SK-MEL-5 (cell line): ENCODE measurements at places on chromosomes 3 and 15.

DNA sequence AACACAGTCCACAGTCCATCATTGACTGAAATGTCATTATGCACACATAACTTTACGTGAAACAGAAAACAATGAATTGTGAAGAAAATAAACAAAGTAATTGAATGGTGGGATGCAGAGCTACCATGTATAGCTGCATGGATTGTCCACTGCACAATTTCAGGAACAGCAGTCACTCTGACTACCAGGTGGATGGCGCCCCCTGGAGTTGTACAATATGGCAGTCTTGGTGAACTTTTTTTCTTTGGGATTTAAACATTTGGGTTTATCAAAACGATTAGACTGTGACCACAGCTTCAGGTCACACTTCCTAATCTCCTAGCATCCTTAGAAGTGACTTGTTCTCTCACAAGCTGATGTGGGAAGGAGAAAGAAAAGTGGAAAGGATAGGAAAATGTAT lies 48.9 kb upstream of the TCF12 start:
- DNase-seq = peak; percentile 62

- no peak for DNase-seq
These were observed 414.4 kb upstream of the CFAP20DC start for GRCh38 chr3:59464187-59464586.

GRCh38 chr15:101348643-101349042 lies 53.6 kb upstream of the SNRPA1 start:
- no peak for DNase-seq

GRCh38 chr3:41575724-41576123 lies 376.4 kb downstream of the CTNNB1 start:
- no peak for DNase-seq

- no peak for DNase-seq
These were observed 8.7 kb upstream of the CGNL1 start for GRCh38 chr15:57367556-57367955.

DNA sequence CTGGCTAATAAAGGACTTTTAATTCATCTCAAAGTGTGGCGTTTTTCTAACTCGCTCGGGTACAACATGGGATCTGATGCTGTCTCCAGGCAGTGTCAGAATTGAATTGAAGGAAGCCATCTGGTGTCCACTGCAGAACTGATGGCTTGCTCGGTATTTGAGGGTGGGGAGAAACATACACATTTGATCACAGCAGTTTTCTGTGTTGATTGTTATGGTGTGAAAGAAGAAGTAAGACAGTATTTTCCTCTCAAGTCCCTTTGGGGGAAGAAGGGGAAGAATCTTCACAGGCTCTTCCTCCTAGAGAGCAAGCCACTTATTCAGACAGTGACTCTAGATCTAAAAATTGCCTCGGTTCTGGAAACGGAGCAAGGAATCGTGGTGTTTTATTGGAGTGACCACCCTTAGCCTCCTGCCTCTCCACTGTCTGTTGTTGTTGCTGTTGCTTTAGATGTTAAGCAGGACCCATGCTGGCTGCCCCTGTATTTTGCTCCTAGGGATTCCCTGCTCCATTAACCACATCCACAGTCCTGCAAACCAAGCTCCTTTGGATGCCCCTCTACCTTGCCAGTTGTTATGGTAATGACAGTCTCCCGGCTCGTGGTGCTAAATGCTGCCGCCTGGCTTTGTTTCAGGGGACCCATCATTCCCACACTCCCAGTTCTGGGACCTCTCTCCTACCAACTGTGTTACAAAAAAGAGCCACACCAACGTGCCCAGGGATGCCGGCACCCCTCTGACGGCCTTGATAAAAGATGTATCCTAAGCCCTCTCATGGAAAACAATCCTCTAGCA lies 15.3 kb upstream of the MCCC1 start:
- DNase-seq = no peak

DNA sequence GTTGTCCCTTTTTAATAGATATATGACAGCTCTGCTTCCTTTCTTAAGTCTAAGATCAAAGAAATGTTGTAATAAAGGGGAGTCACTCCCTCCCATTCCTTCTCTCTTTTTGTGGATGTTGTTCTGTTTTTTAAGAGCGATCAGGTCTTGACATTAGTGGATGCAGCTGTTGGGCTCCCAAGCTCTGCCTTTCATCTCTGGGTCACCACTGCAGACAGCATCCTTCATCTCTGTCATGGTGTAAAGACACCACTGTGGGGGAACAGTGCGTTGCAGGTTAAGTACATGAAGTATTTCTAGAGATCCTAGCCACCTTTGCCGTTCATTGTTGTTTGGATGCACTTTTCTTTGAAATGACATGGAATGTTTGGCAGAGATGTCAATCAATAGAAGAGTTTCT lies 17.7 kb downstream of the FNDC3B start:
- DNase-seq = no peak

DNA sequence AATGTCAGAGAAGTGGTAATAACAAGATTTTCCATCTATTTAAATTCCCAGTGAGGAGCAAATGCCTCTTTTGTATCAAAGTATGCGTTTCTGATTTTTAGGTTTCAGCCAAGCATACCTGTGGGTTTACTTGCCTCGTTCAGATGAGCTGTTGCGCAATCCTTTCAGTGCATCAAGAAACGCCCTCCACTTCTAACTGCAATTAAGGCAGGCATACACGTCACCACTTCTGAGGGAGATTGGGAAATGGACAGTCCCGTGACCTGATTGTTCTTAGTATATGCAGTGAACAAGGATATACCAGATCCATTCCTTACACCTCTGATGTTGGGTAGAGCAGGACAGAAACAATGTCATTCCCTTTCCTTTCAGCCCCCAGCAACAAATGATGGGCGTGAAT lies 219.0 kb downstream of the ITPR1 start:
- DNase-seq = peak; percentile 74

DNA sequence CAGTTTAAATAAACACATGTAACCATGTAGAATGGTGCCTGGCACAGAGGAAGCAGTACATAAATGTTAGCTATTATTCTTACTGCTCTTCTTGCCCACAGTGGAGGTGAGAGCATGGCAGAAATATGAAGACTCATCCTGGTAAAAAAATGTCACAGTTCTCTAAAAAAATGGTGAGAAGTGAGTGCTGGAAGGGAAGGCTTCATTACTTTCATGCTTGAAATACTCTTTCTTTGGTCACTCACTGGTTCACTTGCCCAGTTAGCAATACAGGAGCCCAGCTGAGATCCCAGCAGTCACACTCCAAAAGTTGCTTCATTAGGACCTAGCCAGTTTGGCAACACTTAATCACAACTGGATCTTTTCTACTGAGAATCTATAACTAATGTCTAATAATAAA lies 1017.2 kb downstream of the TUSC7 start:
- DNase-seq = no peak

DNA sequence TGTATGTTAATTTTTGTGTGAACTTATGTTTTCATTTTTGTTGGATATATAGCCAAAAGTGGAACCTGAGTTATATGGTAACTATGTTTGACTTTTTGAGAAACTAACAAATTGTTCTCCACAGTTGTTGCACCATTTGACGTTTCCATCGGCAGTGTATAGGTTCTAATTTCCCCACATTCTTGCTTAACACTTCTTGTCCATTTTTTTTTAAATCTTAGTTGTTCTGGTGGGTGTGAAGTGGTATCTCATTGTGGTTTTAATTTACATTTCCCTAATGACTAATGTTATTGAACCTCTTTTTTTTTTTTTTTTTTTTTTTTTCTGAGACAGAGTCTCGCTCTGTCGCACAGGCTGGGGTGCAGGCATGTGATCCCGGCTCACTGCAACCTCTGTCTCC lies 8.0 kb downstream of the NISCH start:
- no peak for DNase-seq

- DNase-seq = no peak
These were observed 5.9 kb downstream of the TGM4 start for GRCh38 chr3:44880284-44880683.

DNA sequence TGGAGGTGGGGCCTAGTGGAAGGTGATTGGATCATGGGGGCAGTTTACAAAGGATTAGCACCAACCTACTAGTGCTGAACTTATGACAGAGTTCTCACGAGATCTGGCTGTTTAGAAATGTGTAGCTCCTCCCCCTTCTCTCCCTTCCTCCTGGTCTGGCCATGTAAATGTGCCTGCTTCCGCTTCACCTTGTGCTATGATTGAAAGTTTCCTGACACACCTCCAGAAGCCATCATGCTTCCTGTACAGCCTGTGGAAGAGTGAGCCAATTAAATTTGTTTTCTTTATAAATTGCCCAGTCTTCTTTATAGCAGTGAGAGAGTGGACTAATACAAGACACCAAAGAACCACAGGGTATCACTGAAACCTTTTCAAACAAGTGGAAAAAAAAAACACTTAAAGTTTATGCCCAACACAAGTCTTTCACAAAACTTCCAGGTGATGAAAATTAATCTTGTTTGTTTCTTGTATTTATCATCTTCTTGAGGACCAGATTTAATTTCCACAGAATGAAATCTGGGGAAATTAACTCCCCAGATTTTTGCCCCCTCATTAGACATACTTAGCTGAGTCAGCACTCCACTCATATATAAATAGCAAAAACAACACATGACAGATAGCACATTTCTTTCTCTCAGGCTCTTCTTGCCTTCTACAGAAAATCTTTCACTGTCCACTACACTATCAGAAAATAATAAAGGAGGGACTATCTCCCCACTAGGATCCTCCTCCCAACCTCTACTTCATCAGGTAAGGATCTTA lies 847.2 kb downstream of the TUSC7 start:
- no peak for DNase-seq

- peak; percentile 34 for DNase-seq
These were observed 54.6 kb downstream of the CCR4 start for GRCh38 chr3:33006081-33006480.

GRCh38 chr3:55286693-55287092 lies 200.4 kb downstream of the WNT5A start:
- DNase-seq = no peak

- no peak for DNase-seq
These were observed 13.3 kb upstream of the PARL start for GRCh38 chr3:183898028-183898431.

GRCh38 chr3:120795017-120795648 lies 52.6 kb downstream of the GTF2E1 start:
- DNase-seq = peak; percentile 86

DNA sequence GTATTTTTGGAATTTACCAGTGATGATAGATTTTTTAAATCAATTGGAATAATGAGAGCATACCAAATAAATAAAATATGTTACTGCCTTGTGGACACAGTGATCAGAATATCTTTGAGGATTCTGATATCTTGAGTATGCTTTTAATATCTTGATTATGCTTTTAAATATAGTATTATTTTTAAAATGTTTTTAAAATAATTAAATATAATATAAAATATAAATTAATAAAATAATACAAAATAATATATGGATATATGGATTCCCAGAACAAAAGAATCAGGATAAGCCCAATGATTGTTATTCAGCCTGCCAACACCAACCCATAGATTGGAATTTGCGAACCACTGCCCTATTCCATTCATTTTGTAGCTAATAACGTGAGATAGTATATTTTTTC lies 91.9 kb upstream of the MLF1 start:
- DNase-seq = no peak

DNA sequence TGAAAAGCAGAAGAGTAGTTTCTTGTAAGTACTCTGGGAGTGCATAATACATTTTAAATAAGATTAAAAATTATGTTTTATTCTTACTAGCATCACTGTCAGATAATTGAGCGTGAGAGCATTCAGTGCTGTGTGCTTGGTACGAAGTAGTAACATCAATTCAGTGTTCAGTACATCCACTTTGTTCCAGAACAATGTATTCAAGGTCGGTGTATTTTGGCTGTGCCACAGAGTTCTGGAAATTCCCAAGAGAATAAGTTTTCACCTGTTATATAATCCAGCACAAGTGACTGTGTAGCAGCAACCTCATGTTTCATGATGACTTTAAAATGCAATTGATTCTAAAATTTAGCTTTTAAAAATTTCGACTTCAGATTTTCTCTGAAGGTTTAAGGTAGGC lies 130.6 kb downstream of the IGF1R start:
- no peak for DNase-seq

DNA sequence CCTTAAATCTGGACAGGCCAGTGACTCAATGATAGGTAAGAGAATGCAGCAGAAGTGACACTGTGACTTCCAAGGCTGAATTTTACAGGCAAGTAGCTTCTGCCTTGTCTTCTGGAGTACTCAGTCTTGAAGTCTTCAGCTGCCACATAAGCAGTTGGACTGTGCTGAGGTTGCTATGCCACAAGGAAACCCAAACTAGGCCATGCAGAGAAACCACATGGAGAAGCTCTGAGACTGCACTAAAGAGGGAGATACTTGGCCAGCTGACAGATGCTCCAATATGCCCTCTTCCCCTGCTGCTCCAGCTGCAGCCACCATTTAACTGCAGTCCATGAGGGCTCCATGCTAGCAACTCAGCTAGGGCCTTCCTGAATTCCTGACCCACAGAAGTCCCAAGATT lies 119.4 kb upstream of the GADL1 start:
- no peak for DNase-seq

- DNase-seq = no peak
These were observed 1.4 kb upstream of the GRM2 start for GRCh38 chr3:51705276-51706020.

- DNase-seq = no peak
These were observed 10.5 kb downstream of the HDDC3 start for GRCh38 chr15:90921887-90922286.

DNA sequence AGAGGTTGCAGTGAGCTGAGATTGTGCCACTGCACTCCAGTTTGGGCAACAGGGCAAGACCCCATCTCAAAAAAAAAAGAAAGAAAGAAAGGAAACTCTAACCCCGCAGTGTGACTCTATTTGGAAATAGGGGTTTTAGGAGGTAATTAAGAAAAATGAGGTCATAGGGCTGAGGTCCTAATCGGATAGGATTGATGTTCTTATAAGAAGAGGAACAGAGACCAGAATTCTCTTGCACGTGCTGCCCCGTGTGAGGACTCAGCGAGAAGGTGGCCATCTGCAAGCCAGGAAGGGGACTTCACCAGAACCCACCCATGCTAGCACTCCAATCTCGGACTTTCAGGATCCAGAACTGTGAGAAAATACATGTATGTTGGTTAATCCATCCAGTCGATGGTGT lies 25.8 kb downstream of the KLHL6 start:
- DNase-seq = no peak

GRCh38 chr3:57151749-57152148 lies 13.4 kb downstream of the IL17RD start:
- no peak for DNase-seq
